Body of pancreas (tissue), 4 donors: ENCODE measurements at places on chromosomes 2 and 18. TPM values are rescaled to one million over a fixed set of nuclear protein-coding genes. Genes with fewer than 3 reads are reported as not detected.

GRCh38 chr18:21916594-21916993, 176.0 kb downstream of the MIB1 start:
- no peaks in the 10 kb centered on the region for H3K36me3 ChIP-seq
- no peaks in the 10 kb centered on the region for H3K4me1 ChIP-seq
- H3K4me3 ChIP-seq, result no peak overlapping the region

DNA sequence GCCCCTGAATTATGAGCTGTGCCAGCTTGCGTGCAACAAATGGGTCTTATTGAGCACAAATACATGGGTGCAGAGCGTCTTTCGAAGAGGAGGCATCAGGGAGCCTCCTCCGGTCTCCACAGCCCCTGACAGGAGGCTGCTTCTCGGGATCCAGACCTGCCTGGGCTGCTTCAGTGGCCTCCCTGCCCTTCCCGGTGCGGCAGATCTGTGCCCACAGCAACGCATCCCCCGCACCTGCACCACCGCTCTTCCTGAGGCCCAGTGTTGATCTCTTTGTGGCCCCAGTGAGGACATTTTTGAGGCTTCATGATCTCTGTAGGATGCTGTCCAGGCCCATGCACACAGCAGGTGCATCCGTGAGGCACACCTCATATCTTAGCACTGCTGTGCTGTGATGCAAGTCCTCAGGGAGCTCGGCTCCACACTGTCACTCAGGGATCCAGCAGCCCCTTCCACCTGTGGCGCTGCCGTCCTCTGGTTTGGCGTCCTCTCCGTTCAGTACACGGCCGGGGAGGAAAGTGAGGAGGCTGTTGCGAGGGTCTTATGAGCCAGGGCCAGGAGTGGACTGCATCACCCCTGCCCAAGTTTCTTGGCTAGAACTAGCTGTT, 17.4 kb downstream of the RTP5 start:
- no peak for DNase-seq
- no peaks in the 10 kb centered on the region for H3K36me3 ChIP-seq
- peak overlapping the region; percentile 72 for H3K27ac ChIP-seq
- peaks cover 76% of the 10 kb centered on the region for H3K4me1 ChIP-seq
- no peaks in the 10 kb centered on the region for H3K27me3 ChIP-seq

DNA sequence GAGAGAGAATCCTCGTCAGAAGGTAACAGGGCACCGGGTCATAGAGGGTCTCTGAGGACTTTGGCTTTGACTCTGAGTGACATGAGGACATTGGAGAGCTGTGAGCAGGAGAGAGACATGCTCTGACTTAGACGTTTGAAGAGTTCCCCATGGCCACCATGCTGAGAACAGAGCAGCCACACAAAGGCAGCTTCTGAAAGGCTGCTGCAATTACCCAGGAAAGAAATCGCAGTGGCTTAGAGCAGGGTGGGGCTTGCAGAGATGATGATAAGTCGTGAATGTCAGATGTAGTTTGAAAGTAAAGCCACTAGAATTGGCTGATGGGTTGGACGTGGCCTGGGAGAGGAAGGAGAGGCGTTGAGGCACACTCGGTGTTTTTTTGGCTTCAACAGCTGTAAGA, 79.0 kb downstream of the ZCCHC2 start:
- H3K27me3 ChIP-seq, result no peaks in the 10 kb centered on the region
- no peak for DNase-seq
- peaks cover under 1% of the 10 kb centered on the region for H3K4me1 ChIP-seq
- H3K36me3 ChIP-seq, result no peaks in the 10 kb centered on the region
- H3K4me3 ChIP-seq, result no peak overlapping the region

GRCh38 chr2:56806924-56807323, 623.1 kb downstream of the CCDC85A start:
- no peaks in the 10 kb centered on the region for H3K36me3 ChIP-seq
- DNase-seq, result no peak
- no peaks in the 10 kb centered on the region for H3K27me3 ChIP-seq
- no peak overlapping the region for H3K27ac ChIP-seq

DNA sequence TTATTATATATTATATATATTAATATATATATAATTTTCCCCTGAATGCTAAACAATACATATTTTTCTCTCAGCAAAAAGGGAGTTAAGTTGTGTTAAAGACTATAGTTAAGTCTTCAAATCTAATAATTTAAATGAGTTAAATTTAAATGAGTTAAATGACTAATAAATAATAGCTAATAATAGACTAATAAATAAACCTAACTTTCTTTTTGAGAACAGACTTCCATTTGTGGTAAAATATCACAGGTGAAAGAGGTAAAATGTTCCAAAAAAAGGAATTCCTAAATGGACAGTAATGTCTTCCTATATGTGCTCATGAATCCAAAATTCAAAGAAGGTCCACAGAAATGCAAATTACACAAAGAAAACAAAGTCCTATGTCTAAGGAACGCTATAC, 74.6 kb downstream of the SLC25A12 start:
- H3K4me3 ChIP-seq, result no peak overlapping the region
- H3K4me1 ChIP-seq, result no peaks in the 10 kb centered on the region
- H3K27me3 ChIP-seq, result no peaks in the 10 kb centered on the region
- H3K36me3 ChIP-seq, result no peaks in the 10 kb centered on the region
- H3K27ac ChIP-seq, result no peak overlapping the region
- no peak for DNase-seq

DNA sequence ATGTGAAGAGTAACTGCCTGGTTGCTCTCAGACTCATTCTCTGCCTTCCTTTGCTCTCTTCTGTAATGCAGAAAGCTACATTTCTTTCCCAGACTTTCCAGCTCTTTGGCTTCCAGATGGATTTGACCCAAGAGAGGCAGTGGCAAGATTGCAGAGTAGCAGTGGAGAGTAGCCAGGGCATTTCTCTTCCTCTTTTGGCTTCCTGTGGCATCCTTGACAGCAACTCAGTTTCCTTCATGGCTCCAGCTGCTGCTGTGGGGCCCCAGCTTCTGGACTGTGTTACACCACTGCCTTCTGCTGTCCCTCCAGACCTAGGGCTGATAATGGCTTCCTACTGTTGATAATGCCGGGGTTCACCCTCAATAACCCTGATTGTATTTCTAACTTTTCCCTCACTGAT, 469.4 kb upstream of the SPRED2 start:
- no peak for DNase-seq
- H3K27me3 ChIP-seq, result no peaks in the 10 kb centered on the region
- H3K27ac ChIP-seq, result no peak overlapping the region
- H3K4me1 ChIP-seq, result no peaks in the 10 kb centered on the region

GRCh38 chr18:41618147-41618546, 336.9 kb upstream of the PIK3C3 start:
- no peak overlapping the region for H3K27ac ChIP-seq
- H3K4me3 ChIP-seq, result no peak overlapping the region
- no peaks in the 10 kb centered on the region for H3K4me1 ChIP-seq
- no peaks in the 10 kb centered on the region for H3K36me3 ChIP-seq
- no peaks in the 10 kb centered on the region for H3K27me3 ChIP-seq

DNA sequence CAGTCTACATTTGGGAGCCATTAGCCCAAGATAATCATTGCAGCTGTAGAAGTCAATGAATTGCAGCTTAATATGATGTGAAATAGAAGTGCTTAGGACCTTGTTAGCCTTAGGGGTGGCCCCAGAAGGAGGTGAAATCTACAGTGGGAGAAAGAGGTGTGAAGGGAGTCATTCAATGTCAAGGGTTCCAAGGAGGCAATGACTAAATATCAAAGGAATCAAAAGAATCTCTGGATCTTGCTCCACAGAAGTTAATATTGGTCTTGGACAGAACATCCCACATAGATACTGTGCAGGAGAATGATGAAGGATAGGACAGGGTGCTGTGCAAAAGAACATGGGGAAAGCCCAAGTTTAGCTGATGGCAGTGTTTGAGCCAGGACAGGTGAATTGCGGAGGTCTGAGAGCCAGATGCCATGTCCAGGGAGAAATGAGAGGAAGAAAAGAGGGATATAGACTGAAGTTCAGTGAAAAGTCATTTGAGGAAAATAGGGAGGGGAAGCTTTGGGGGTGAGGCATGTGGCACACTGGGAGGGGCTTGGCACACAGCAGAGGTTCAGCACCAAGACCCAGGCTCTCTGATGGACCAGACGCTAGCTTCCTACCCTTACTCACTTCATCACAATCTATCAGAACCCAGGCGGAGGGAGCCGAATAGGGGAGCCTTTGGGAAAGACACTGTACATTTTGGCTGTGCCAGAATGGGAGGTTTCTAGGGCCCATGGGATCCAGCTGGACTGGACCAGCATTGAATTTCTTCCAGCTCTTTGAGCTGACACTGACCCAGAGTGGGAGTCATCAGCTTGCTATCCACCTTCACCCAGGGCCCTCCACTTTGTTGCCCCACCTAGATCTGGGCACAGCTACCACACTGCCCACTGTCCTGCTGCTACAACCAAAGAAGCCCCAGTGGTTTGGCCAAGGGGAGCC, 2.2 kb downstream of the IL1F10 start:
- H3K36me3 ChIP-seq, result no peaks in the 10 kb centered on the region
- no peak for DNase-seq

DNA sequence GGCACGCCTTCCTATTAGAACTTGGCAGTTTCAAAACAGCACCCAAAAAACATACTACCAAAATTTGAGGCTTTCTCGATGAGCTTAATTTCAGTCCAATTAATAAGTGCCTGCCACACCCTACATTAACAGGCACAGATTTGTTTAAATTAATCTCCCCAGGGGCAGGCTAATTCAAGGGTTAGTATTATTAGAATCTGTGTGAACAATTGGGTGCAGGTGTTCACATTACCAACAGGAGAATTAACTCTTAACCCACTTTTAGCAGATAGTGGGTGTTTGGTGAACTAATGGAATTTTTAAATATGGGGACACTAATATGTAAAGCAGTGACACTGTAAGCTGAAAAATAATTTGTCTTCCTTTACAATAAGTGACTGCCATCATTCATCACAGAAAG, 4.1 kb downstream of the MBD2 start:
- H3K27ac ChIP-seq, result no peak overlapping the region
- DNase-seq, result no peak
- no peaks in the 10 kb centered on the region for H3K27me3 ChIP-seq
- H3K36me3 ChIP-seq, result no peaks in the 10 kb centered on the region
- no peak overlapping the region for H3K4me3 ChIP-seq
- H3K4me1 ChIP-seq, result peaks cover 56% of the 10 kb centered on the region

GRCh38 chr2:439077-439476, 151.2 kb upstream of the ALKAL2 start:
- no peak overlapping the region for H3K4me3 ChIP-seq
- H3K27me3 ChIP-seq, result no peaks in the 10 kb centered on the region
- DNase-seq, result no peak
- H3K4me1 ChIP-seq, result peaks cover 10% of the 10 kb centered on the region

GRCh38 chr2:75775311-75775823, 64.7 kb upstream of the GCFC2 start:
- H3K27ac ChIP-seq, result no peak overlapping the region
- no peaks in the 10 kb centered on the region for H3K4me1 ChIP-seq
- no peaks in the 10 kb centered on the region for H3K27me3 ChIP-seq
- no peaks in the 10 kb centered on the region for H3K36me3 ChIP-seq
- no peak overlapping the region for H3K4me3 ChIP-seq
- DNase-seq, result no peak

DNA sequence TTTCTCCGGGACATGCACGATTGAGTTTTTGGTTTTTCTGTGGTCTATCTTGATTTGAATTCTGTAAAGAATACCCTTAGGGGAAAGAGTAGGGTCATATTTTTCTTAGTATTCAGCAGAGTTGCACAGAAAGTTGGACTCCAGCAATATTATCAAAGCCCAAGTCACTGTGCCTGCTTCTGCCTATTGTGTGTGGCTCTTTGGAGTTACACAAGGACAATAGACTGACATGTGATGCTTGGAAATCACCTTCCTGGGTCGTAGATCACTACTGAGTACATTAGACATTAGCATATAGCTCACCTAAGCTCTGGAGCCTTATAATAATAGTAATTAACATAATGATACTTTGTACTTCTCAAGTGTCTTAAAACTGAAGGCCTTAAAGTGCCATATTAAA, 238.8 kb upstream of the FOSL2 start:
- peaks cover 12% of the 10 kb centered on the region for H3K4me1 ChIP-seq
- no peak overlapping the region for H3K27ac ChIP-seq
- no peaks in the 10 kb centered on the region for H3K27me3 ChIP-seq
- no peak for DNase-seq
- no peaks in the 10 kb centered on the region for H3K36me3 ChIP-seq

DNA sequence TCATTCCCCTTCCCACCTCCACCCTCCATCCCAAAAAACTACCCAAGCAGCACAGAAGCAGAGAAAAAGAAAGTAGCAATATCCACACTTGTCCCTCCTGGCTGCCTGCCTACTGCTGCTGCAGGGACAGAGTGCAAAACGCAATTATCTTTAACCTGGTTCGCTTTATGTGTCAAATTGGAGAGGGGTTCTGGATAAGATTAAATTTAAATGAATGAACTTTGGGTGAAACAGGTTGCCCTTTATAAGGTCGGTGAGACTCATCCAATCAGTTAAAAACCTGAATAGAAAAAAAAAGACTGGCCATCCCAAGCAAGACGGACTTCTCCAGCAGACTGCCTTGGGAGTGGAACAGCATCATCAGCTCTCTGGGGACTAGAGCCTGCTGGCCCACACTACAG, 62.6 kb downstream of the ANKRD44 start:
- H3K4me3 ChIP-seq, result no peak overlapping the region
- no peak overlapping the region for H3K27ac ChIP-seq
- H3K4me1 ChIP-seq, result no peaks in the 10 kb centered on the region
- no peaks in the 10 kb centered on the region for H3K27me3 ChIP-seq

DNA sequence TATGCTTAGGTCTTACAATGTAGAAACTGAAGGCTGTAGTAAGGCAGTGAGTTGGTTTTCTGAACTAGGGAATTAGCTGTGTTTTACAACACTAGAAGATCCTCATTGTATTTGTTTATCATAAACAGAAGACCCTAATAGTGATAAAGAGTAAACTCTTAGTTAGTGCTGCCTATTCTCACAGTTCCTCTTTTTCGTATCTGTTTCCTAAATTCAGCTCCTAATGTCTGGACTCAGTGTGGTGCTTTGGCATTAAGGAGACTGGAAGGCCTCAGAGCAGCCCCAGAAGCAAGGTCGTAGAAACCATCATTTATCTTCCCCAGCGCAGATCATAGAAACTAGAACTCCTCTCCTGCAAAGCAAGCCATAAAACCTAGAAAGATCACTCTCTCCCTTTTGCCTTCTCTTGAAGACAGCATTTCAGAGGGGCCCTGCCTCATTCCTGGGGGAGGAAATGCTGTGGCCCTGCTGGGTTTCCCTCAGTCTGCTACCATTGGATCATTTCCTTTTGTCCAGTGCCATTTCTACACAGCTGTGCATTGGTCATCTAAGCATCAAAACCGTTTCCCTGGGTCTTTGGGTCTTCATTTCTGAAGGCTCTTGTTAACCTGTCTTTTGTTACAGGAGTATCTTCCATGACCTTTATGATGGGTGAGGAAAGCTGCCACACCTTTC, 4.7 kb downstream of the ACP1 start:
- peaks cover 70% of the 10 kb centered on the region for H3K4me1 ChIP-seq
- H3K27me3 ChIP-seq, result no peaks in the 10 kb centered on the region
- no peaks in the 10 kb centered on the region for H3K36me3 ChIP-seq
- DNase-seq, result no peak
- no peak overlapping the region for H3K4me3 ChIP-seq

Gene ODC1
- 59.7 TPM for total RNA-seq

Gene STARD6
- not detected for total RNA-seq

Gene GPR75
- 4.0 TPM for total RNA-seq

Gene C2orf78
- total RNA-seq, result not detected

Gene GAL3ST2
- total RNA-seq, result not detected

Gene CD8A
- 2.0 TPM for total RNA-seq
